ENCODE measurements at places on chromosomes 2 and 18.

- no peaks in the 10 kb centered on the region for H3K27me3 ChIP-seq
- DNase-seq, result no peak
- H3K27ac ChIP-seq, result no peak overlapping the region
- H3K4me3 ChIP-seq, result no peak overlapping the region
- H3K36me3 ChIP-seq, result no peaks in the 10 kb centered on the region
Measured at GRCh38 chr2:239523147-239523953, 122.5 kb upstream of the HDAC4 start.

GRCh38 chr2:207892716-207893402 lies 123.2 kb upstream of the FZD5 start:
- DNase-seq, result no peak
- no peaks in the 10 kb centered on the region for H3K4me1 ChIP-seq
- H3K27ac ChIP-seq, result peak overlapping the region; percentile 44
- no peak overlapping the region for H3K4me3 ChIP-seq

DNA sequence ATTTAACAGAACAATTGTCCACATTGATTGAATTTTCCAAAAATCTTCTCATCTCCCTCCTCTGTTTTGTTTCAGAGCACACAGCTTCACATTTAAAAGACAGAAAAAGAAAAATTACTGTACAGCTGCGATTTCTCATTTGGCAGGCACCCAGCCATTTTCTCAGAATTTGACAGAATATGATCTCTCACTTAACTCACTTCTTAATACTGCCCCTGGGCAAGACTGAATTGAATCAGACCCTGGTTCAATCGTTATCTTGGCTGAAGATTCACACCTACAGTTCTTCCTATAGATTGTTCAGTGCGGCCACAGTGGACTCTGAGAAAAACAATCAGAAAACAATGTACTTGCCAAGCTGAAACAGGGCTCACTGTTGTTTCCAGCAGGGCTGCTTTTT lies 90.2 kb upstream of the LHCGR start:
- H3K4me3 ChIP-seq, result no peak overlapping the region
- no peaks in the 10 kb centered on the region for H3K4me1 ChIP-seq
- DNase-seq, result no peak
- no peak overlapping the region for H3K27ac ChIP-seq
- no peaks in the 10 kb centered on the region for H3K36me3 ChIP-seq

- no peaks in the 10 kb centered on the region for H3K27me3 ChIP-seq
- no peaks in the 10 kb centered on the region for H3K4me1 ChIP-seq
- DNase-seq, result no peak
- no peaks in the 10 kb centered on the region for H3K36me3 ChIP-seq
- no peak overlapping the region for H3K27ac ChIP-seq
Measured at GRCh38 chr2:51812138-51812866, 780.4 kb upstream of the NRXN1 start.

GRCh38 chr2:28620291-28620793 lies 124.5 kb downstream of the PLB1 start:
- H3K36me3 ChIP-seq, result no peaks in the 10 kb centered on the region
- H3K4me1 ChIP-seq, result peaks cover 4% of the 10 kb centered on the region
- H3K27me3 ChIP-seq, result no peaks in the 10 kb centered on the region
- H3K27ac ChIP-seq, result peak overlapping the region; percentile 91
- H3K4me3 ChIP-seq, result no peak overlapping the region

DNA sequence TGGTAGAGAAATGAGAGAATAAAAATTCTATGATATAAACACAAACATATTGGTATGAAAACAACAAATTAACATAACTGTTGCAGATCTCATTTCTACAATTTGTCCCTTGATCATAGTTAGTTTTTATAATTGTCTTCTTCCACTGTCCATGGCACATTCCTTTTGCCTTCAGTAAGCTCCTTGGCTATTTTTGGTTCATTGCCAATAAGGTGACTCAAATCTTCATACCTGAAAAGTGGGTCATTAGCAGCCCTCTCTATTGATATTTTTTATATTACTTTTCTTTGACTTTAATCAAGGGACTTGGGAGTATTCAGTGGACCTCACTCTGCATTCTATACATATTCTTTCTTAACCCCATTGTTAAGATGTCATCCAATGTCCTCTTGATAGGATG lies 552.9 kb downstream of the TDRD15 start:
- no peak for DNase-seq
- H3K27ac ChIP-seq, result no peak overlapping the region
- H3K27me3 ChIP-seq, result no peaks in the 10 kb centered on the region
- no peaks in the 10 kb centered on the region for H3K36me3 ChIP-seq

GRCh38 chr2:96806468-96807126 lies 9.5 kb upstream of the CNNM3 start:
- H3K27ac ChIP-seq, result no peak overlapping the region
- no peak for DNase-seq
- no peaks in the 10 kb centered on the region for H3K36me3 ChIP-seq
- no peaks in the 10 kb centered on the region for H3K27me3 ChIP-seq
- no peak overlapping the region for H3K4me3 ChIP-seq
- no peaks in the 10 kb centered on the region for H3K4me1 ChIP-seq

DNA sequence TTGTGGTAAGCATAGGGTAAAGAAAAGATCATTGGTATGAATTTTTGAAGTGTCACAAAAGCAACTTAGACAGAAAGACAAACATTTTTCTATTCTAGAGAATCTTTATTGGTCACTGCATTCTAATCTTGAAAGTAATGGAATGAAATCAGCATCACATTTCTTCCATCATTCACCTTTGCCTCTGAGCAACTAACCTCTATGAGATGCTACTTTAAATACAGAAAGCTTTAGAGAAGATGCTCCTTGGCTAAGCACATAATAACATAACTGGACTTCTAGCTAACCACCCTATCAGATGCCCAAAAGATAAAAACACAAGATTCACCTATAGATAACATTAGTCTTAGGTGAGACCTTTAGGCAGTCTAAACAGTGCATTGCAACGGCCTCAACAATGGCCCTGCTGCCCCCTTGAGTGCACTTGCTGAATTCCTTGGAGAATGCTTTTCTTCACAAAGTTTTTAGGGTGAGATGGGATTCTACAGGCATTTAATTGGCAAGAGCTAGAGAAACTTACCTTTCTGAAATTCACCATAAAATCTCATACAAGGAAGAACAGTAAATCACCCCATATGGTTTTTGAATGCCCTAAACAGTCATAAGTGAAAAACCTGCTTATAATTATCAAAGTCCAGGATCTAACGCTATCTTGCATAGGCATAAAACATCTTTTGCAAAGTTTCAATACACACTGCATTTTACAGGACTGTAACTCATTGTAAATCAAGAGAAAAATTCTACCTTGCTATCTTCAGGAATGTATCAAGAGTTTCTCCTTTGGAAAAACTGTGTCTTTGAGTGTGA lies 791.3 kb upstream of the CHAC2 start:
- no peaks in the 10 kb centered on the region for H3K36me3 ChIP-seq
- no peaks in the 10 kb centered on the region for H3K27me3 ChIP-seq
- H3K27ac ChIP-seq, result no peak overlapping the region
- no peaks in the 10 kb centered on the region for H3K4me1 ChIP-seq
- no peak for DNase-seq

- no peak overlapping the region for H3K4me3 ChIP-seq
- no peaks in the 10 kb centered on the region for H3K36me3 ChIP-seq
- no peak for DNase-seq
- H3K27ac ChIP-seq, result no peak overlapping the region
- H3K27me3 ChIP-seq, result no peaks in the 10 kb centered on the region
- no peaks in the 10 kb centered on the region for H3K4me1 ChIP-seq
Measured at GRCh38 chr2:160868891-160869290, 291.3 kb upstream of the TANK start.

DNA sequence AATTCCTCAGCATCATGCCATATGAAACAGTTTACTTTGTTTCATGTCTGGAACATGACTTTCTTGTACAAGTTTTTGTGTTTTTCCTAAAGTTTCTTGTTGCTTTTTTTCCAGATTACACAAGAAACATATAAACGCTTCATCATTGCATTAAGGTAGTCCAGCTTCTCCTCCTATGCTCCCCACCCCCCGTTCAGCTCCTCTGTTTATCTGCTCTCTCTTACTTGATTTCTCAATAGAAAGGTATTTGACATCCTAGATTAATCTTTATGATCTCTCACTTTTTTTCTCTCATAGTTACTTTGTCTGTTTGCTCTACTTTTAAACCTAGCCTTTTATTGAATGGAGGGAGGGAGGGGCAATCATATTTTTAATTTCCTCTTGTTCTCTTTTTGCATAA lies 25.4 kb downstream of the SLC40A1 start:
- H3K36me3 ChIP-seq, result no peaks in the 10 kb centered on the region
- H3K27me3 ChIP-seq, result no peaks in the 10 kb centered on the region
- no peak overlapping the region for H3K4me3 ChIP-seq
- DNase-seq, result no peak
- H3K4me1 ChIP-seq, result no peaks in the 10 kb centered on the region
